ENCODE measurements at places on chromosomes 3 and 15.

DNA sequence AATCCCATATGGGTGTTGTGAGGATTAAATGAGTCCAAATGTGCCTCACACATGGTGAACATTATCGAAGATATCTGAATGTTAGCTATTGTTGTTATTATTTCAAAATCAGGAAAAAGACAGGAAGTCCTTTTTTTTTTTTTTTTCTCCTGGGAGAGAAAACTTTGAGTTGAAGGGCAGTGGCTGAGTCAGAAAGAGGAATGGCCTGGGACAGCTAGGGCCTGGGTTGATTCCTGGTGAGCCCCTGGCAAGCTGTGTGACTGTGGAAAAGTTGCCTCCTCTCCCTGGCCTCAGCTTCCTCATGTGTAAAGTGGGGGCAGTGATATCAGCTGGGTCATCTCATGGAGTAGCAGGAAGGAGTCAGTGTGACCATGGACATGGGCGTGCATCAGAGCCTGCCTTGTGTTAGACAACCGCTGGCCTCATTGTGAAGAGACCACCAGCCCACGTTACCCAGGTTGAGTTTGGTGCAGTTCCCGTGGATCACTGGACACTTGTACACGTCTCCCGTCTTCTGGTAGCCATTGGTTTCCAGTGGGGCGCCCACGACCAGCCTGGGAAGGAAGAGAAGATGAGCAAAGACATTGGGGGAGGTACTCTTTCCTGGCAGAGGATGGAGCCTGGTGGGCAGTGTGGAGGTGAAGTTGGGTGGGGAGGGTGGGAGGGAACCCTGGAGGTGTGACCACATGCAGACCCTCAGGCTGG is 63.1 kb downstream of the ITGA11 start:
- DNase-seq = peak; percentile 14

DNA sequence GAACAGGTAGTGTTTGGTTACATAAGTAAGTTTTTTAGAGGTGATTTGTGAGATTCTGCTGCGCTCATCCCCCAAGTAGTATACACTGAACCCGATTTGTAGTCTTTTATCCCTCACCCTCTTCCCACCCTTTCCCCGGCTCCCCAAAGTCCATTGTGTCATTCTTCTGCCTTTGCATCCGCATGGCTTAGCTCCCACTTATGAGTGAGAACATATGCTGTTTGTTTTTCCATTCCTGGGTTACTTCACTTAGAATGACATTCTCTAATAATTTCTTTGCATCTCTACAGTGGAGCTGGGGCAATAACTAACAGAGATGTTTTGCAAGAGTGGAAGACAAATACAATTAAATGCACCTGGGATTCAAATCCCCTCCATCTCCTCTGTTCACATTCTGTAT is 93.2 kb downstream of the TP63 start:
- no peak for DNase-seq

GRCh38 chr3:176430244-176431037 is 766.8 kb downstream of the TBL1XR1 start:
- DNase-seq = peak; percentile 9

GRCh38 chr15:89428246-89428645 is 68.1 kb downstream of the RHCG start:
- DNase-seq = no peak

DNA sequence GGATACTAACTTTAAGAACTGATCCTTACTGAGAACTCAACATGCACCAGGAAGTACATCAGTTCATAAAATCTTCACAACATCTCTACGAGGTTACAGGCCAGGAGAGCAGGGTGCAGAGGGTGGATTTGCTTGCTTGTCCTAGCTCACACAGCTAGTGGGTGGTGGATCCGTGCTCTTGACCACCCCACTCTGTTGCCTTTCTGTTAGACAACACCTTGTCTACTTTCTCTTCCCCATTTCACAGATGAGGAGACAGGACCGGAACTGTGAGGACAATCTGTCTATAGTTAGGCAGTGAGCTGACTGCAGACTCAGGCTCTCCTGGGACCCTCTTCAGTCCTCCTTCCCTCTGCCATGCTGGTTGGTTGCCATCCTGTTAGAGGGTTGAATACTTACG is 221.7 kb upstream of the TLE3 start:
- no peak for DNase-seq

DNA sequence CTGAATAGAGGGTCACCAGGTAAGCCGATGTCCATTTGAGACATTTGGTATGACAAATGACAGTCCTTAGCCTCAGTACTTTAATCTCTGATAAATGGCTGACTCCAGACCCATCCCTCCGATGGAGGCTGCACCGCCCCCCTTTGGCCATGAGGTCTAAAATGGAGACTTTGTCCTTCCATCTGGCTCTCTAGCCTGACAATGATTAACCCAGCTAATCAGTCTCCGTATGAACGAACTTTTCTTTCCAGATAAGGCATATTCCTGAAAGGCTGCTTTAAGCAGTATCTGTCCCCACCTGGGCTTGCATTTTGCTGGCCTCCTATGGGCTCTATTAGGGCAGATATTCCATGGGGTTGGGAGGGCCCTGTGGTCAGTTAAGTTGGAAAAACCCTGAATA is 10.8 kb upstream of the MYZAP start:
- DNase-seq = no peak

- no peak for DNase-seq
Observed at GRCh38 chr3:160831401-160831800, 75.4 kb downstream of the PPM1L start.

DNA sequence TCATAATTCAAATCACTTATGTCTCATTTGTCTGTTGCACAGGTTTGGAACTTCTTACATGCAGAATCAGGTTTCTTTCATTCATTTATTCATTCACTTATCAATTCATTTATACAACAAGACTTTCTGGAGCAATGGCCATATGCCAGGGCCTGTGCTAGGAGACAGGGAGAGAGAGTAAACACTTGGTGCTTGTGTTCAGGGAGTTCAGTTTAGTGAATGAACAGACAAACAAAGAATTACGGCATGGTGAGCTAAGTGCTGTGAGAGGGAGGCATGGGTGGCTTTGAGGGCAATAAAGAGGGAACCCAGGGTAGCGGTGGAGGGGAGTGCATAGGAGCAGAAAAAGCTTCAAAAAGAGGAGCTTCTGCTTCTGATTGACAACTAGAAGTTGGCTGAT is 8.5 kb upstream of the IREB2 start:
- DNase-seq = no peak

DNA sequence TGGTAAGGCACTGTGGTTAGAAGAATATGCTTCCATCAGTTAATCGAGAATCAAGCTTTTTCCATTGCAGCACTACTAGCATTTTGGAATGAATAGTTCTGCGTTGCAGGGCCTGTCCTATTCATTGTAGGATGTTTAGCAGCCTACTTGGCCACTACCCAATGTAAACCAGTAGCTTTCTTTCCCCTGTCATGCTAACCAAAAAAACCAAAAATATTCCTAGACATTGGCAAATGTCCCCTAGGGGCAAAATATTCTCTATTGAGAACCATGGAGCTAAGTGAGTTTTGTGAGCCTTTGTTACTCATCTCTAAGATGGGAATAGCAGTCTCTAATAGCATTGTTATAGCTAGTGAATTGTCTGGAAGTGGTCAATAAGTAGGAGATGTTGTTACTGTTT is 187.2 kb downstream of the CADPS start:
- DNase-seq = no peak

DNA sequence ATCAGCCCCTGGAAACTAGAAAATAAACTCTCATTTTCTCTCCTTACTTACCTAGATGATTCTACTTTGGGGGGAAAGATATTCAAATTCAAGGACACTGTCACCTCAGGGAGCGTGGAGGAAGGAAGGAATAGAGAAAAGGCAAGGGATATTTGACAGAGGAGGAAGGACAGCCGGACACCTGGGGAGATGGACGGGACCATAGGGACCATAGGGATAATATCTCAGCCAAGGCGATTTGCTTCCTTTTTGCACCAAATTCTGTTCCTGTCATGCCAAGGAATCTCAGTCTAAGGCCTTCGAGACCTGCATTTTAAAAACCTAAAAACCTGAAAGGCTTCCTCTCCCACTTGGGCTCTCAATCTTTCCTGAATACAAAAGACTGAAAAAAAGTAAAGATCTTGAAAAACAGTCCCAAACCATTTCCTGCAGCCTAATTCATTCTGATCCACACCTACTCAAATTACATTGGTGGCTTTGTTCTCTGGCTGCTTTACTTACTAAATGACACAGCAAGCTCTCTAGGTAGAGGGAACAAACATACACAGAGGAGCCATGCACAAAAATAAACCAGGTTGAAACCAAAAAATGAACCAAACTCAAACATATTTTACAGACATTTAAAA is 73.9 kb upstream of the SLC24A5 start:
- no peak for DNase-seq

DNA sequence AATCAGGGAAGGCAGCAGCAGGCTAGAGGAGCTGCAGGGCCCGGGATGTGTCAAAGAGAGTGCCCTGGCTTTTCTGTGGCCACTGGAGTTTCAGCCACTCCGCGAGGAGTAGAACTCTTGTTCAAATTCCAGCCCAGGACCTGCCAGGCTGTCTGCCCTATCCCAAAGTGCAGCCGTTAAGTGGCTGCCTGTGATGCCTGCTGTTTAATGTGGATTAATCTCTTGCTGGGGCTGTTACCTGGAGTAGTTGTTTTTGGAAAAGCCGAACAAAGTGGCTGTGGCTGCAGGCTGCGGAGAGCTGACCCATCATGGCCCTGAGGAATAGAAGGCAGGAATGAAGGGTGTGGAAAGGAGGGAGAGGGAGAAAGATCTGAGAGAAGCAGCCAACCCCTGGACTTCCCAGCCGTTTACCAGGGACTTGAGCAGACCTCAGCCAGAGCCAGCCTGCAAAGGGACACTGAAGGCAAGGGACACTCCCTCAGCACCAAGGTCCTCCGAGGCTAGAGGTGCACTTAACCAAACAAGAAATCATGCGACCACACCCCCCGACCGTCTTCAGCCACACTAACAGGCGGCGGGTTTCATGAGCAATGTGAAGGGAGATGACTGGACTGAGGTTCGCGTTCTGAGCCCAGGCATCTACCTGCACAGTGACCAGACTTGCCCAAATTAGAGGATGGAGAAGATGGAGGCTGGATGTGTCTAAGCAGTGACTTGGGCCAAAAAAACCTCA is 4.7 kb downstream of the CDAN1 start:
- DNase-seq = no peak

DNA sequence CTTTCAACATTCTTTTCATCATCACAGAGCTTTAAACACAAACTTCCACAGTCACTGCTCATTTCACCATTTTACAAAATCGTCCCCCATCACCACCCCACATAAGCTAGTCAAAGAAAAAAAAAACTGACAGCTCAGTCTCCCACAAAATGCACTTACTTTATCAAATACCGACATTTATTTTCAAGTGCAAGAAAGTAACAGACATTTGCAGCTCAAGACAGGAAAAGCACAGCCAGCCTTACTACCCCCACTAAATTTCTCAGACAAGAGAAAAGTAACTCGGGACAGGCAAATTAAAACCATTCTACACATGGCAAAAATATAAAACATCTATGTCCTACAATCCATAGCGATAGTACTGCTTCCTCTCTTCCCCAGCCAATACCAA is 402.4 kb downstream of the SHQ1 start:
- DNase-seq = no peak

DNA sequence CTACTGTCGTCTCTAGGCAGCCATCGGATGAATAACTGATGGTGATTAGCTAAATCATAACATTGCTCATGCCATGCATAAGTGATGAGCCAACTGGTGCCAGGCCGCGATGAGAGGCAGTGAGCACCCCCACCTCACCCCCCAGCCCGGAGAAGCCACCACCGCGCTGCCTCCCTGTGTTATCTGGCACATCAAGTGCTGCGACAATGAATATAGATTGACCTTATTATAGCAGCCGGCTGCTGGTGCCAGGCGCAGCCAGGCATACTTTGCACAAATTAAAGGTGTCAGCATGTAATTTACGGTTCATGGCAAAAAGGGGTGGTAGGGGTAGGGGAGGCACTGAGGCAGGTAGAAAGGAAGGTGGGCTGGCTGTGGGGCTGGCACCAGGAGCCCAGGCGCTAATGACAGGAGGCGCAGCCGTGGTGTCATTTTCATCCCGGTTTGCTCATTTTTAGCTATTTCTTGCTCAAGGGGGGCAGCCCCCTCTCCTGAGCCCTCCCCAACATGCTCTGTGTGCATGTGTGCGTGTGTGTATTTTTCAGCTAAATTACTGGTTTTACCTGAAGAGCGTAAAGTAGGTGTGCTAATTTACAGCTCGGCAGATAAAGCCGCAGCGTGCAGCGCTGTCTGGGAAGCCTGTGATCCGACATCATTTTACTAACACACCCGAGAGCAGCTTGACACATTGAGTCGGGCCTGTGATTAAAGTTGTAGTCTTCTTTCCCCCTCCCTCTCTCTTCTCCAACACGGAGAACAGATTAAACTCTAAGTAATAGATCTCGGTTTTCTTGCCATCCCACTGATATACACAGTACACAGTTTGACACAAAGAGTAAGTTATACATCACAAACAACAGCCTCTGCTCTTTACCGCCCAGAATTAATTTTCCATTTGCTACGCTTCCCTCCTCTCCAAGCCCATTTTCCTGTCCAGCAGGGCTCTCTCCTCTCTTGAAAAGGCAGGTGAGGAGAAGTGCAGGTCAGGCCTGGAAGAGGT is 212.3 kb downstream of the RPLP1 start:
- no peak for DNase-seq

- DNase-seq = peak; percentile 49
Observed at GRCh38 chr3:128133273-128133883, 9.8 kb upstream of the RUVBL1 start.

DNA sequence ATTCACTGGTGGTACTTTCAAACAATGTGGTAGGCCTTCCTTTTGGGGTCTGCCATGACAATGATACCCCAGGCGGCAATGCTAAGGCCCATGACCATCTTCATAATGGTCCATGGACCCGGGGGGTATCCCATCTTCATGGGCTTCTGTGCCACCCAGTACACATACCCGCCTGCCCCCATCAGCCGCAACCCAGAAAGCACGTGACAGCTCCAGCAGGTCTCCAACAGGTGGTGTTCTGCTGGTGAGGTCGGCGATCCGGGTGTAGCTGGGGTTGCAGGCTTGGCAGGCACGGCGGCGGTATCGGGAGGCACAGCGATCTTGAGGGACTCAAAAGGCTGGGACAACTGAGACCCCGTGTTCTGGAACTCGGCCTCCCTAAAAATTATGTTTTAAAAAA is 214.5 kb downstream of the SNRPN start:
- DNase-seq = no peak

GRCh38 chr3:65854606-65855304 is 184.0 kb downstream of the MAGI1 start:
- no peak for DNase-seq

DNA sequence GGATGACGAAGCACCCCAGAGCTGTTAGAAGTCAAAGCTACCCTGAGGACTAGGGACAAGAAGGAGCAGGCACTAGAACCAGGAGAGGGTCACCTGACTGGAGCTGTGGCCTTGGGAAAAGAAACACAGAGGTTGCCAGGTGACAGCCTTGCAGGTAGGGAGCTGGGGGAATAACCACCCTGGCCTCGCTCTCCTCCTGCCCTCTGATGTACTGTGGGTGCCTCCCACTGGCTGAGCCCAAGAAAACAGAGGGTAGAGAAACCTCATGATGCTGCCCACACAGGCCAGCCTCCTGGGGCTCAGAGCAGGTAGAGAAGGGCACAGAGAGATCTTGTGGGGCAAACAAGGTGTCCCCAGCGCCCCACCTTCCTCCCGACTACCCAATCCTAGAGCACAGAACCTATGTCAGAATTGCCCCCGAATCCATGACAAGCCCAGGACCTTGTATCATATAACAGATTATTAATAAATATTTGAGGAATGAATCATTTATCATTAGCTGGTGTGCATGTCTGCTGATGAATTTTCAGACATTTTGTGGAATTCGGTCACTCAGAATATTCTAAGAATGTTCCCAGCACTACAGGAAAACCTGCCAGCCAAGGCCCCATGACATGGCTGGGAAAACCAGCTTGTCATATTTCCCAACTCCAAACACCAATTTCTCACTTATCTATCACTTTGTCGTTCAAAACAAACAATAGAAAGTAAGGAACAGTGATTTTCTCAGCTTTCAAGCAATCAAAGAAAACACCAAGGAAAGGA is 59.8 kb upstream of the MEX3B start:
- no peak for DNase-seq
